Esophagus squamous epithelium (tissue), 5 donors: ENCODE measurements at places on chromosomes 2 and 18. TPM values are rescaled to one million over a fixed set of nuclear protein-coding genes. Genes with fewer than 3 reads are reported as not detected.

DNA sequence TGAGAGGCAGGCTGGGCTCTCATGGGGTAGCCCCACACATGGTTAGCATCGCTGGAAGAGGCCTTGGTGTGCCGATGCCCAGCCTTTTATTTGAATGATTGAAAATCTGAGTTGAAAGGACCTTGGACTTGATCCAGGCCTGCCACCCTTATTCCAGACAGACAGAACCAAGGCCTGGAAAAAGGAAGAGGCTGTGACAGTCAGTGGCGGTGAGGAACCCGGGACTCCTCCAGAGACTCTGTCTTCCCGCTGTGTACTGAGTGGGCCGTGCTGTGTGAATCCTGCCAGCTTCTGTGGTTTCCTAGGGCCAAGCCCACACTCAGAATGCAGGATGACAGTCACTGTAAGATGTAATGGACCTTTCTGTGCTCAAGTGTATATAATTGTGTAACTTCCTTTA, 218.5 kb downstream of the LDLRAD4 start:
- DNase-seq, result no peak

GRCh38 chr2:27795868-27796277, 24.4 kb downstream of the MRPL33 start:
- DNase-seq, result no peak

DNA sequence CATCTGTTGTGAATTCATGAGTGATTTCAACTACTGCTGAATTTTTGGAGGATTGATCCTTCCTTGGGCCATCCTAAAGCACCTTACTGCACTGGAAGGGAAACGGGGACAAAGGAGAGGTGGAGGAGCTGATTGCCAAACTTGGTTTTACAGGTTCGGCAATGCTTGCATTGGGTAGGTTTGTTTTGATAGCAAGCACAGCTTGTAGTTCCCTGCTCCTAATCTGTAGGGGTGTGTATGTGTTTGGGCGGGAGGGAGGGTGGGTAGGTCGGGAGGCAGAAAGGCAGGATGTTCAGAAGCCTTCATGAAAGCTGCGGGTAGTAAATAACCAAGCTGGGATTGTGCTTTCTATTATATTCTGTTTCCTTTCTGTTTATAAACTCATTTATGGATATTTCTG, 24.6 kb downstream of the PHLPP1 start:
- no peak for DNase-seq

DNA sequence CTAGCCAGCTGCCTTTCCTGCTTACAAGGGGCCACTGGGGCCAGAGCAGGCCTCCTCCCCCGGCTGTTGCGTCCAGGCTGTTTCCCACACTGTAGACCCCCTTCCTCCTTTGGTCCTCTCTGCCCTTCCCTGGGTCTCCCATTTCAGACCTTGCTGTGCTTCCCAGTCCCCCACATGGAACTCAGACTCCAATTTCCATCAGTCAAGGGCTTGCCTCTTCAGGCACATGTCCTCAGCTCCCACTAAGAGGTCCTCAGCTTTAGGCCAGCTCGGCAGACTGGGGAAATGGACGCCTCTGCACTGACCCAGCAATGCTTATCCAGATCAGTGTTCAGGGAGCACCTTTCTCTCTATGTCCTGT, 98.0 kb upstream of the BZW1 start:
- no peak for DNase-seq

GRCh38 chr2:237314198-237314597, 99.8 kb downstream of the COL6A3 start:
- no peak for DNase-seq

DNA sequence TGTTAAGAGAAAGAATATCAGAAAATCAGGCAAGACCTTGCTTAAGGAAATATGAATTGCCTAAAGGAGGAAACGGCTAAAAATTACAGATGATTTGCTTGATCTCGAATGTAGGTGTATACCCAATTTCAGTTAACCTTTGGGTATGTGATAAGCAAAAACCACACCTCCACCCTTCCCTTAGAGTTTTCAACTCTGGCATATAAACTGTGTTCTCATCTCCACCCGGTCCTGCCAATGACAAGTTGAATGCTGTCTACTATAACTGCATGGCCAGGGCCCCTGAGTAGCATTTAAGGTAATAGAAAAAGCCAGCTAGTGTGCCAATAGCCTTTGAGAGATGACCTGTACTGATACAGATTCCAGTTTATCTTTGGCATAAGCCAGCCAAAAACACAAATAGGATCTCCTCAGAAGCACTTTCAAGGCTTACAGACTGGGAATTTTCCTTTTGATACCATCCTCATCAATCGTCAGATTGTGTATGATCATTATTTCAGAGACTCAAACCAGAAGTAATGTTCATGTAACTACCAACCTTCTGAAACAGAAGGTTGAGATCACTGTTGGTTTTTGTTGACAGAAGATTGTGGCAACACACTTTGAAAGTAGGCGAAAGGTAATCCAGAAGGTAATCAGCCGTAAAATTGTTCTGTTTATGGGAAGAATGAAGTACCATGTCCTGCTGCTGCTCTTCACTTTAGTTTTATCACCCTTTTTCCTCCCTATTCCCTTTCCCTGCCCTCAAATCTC, 163.1 kb downstream of the GFPT1 start:
- no peak for DNase-seq

DNA sequence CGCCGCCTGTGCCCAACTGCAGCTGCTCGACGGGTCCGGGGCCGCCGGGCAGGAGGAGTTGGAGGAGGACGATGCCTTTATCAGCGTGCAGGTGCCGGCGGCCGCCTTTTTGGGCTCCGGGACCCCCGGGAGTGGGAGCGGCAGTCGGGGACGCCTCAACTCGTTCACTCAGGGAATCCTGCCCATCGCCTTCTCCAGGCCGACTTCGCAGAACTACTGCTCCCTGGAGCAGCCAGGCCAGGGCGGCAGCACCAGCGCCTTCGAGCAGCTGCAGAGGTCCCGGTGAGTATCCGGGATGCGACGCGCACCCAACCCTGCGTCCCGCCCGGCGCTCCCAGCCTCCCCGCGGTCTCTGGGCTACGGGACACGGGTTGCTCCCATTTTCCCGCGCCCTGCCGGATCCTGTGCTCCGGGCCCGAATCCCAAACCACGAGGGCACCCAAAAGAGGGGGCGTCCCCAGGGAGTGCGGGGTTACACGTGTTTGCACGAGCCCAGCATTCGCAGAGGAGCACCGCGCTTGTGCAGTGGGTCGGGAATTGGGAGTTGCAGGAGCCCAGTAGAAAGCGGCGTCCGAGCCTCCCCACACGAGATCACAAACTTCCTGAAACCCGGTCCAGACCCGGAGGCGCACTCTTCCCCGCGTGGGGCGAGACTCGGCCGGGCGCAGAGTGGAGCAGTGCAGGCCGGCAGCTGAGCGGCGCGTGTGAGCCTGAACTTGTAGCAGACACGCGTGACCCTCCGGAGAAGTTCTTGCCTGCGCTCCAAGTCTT, 1.2 kb downstream of the CABLES1 start:
- no peak for DNase-seq

DNA sequence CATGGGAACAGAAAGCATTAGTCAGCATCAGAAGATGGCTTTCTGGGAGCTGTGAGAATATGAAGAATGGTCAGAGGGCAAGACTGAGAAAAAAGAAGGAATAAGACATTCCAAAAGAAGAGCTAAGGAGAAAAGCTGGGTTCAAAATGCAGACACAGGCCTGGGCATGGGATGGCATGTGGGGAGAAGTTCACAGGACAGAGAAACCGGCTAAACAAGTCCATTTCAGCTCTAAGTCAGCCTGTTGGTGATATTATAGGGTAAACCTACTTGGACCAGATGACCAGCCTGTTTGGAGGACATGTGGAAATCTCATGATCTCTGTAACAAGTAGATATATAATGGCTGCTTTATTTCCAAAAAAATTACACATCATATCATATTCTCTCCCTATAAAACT, 91.7 kb upstream of the MEIS1 start:
- DNase-seq, result no peak

- DNase-seq, result no peak
These were observed 101.8 kb upstream of the FZD5 start for GRCh38 chr2:207871506-207871905.

DNA sequence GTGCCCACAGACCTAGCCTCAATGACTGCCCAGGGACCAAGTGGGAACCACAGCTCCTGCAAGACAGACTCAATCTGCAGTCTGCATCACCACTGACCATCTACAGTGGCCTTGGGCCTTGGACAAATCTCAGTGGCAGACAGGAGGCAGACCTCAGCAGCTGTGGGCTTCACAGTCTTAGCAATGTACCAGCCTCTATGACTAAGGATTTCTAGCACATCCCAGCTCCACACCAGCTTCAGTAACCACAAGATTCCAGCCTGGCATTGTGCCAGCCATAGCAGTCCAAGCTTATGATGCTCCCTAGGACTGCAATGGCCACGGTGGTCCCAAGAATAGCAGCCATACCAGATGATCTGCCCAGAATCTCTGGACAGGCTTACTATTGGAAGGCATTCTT, 19.6 kb upstream of the WDR75 start:
- DNase-seq, result no peak

DNA sequence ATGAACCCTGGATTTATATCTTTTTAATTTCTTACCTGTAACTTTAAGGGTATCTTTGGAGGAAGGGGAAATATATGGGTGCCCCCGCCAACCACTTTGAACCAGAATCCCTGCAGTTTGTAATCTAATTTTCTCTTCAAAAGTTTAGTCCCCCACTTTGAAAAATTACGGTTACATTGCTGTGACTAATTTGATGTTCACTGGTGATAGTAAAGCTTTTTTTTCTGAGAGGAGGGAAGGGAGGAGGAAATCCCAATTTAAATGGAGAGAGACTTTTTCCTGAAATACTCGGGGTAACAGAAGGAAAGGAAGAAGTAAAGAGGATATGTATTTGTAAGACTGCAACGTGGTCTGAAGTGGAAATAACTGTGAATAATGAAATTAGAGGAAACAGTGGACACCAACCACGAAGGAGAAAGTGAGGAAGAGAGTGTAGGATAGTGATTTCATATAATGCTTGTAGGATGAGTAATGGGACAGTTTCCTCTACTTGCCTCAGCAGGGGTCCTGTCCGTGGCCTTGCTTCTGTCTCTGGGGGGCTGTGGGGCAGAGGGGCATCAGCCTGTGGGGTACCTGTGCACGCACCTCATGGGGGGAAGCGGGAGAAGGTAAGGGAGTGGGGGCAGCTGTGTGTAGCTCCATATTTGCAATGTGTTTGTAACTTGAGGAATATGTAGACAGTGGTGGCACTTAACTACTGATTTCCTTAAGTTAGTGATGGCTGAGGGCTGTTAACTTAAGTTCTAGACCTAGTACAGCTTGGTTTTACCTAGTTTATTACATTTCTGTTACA, 161.1 kb downstream of the LTBP1 start:
- DNase-seq, result no peak

DNA sequence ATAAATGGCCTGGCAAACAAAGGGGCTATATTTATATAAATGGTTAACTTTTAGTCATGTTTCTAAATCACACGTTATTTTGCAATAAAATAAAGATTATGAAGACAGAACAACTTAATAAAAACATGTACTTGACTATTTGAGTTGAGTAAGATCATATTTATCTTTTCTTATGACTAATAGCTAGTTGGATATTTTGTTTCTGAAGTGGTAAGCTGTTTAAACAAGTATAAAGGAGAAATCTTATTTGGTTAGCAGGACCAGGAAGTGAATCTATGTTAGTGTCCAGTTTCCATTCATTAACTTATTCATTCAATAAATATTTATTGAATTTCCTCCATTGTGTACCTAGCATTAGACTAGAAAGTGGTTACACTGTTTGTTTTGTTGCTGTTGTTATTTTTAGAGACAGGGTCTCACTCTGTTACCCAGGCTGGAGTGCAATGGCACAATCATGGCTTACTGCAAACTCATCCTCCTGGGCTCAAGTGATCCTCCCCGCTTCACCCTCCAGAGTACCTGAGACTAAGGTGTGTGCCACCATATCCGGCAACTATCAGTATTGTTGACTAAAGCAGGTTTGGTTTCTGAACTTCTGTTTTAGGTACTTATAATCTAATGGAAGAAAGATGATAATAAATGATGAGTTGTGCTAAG, 312.6 kb downstream of the DPP10 start:
- no peak for DNase-seq

DNA sequence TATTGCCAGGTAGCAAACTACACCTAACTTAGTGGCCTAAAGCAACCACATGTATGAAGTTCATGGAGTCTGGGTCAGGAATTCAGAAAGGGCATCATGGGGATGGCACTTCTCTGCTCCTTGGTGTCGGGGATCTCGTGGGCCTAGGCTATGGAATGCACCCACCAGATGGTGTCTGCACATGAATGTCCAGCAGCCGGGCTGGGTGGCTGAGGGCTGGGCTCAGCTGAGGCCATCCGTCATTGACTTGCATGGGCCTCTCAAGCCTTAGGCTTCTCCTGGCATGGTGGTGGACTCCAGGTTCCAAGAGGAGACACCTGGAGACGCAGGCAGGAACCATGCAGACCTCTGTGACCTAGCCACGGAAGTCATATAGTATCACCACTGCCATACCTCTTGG, 26.0 kb upstream of the RPL31 start:
- no peak for DNase-seq

- no peak for DNase-seq
These were observed 83.6 kb downstream of the PRKRA start for GRCh38 chr2:178367344-178367743.

DNA sequence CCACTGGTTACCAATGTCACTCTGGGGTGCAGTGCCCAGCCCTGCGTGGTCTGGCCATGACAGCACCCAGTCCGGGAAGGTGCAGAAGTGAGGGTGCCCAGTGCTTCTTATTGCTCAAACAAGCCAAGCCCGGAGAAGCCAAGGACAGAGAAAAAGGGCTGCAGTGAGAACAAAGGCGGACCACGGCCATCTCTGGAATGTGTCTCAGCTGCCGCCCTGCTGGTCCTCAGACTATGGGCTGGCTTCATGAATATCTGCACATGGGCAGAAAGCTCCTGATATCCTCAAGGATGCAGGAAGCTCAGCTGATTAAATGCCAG, 28.7 kb downstream of the COPS9 start:
- no peak for DNase-seq

DNA sequence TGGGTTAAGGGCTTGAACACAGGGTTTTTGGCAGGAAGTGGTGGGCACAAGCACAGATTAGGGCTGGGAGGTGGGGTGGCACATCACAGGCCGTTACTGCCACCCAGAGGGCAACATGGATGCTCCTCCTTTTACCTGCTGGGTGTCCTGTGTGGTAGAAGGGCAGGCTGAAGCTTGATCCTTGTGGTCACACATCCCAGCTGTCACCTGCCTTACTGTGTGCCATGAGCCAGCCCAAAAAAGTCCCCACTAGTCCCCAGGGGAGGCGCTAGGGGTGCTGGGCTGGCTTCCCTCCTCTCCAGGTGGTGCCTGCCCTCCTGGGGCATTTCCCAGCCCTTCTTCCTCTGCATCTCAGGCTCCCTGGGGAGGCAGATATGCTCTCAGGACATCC, 50.5 kb upstream of the ALPP start:
- no peak for DNase-seq

GRCh38 chr18:44909191-44909719, 228.6 kb downstream of the SETBP1 start:
- DNase-seq, result no peak

BMP10 gene
- not detected for total RNA-seq
